Bronchial epithelial cell (primary cell): ENCODE measurements at places on chromosomes 1 and 21. TPM values are rescaled to one million over a fixed set of nuclear protein-coding genes. Genes with fewer than 3 reads are reported as not detected.
A peak's percentile ranks its signal among the peaks of the same experiment; 100 is the strongest.

DNA sequence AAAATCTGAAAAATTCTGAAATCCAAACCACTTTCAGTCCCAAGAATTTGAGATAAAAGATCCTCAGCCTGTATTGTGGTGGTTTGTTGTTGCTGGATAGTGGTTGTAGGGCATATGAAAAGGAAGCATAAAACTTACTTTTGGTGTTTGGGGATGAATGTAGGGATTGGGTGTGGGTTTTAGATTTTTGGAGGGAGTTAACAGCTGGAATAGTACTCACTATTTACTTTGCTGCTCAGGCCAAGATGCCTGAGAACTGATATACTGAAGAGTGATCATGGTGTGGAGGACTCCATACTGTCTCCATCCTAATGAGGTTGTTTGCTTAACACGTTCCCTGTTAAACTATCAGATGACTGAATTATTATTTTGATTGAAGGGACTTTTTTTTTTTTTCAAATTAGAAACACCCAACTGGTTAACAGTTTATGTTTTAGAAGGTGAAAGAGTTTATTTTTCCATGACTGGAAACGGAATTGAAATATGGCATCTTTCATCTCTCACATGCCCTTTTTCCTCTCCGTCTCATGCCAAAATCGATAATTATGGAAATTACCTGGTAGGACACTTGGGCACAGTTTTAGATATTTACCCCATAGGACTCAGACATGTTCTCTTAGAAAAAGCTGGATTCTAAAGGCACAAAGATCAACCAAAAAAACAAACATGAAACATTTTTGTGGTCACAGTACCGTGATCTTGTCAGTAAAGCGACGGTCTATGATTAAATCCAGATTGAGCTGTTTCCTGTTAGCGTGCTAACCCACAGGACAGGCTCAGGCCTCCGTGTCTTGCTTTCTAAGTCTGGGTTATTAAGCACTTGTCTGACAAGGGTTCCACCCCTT lies 37.3 kb downstream of the RGL1 start:
- DNase-seq: peak; percentile 62

Gene LCE2B
- not detected in 2 replicates for total RNA-seq

DNA sequence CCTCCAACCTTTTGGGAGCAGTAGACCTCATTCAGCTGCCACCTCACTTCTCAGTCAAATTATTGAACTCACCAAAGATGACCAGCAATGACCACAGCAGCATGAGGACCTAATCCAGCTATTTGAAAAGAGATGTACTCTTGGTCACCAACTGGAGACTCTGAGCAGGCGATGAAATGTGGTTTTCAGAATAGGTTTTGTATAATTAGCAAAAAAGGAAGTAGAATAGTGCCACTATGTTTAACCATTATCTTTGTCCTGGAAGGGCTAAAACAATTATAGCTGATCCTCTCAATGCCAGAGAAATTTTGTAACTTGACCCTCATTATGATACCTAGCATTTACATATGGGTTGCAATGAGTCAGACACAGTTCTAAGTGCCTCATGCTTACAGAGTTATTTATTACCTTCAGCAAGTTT lies at the start of gene FCRL2:
Gene FCRL2 (minus strand): TSS at position 162 of the 421 bp plus-strand sequence. CDS start 59 bp downstream, at position 103.
- DNase-seq: no peak

Gene CELA3B
- not detected in 2 replicates for total RNA-seq

DNA sequence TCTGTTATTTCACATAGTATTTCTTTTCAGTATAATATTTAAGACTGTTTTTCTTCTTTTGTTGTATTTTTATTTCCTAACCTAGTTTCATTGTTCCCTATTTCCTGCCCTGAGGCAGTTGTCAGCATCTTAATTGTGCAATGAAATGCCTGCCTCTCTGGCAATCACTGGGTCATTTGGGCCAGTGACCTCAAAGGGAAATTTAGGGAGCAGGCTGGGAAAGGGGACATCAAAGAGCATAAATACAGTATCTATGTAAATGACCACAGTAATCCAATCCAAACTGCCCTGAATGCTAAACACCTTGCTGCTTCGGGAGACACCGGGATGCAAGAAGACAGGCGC lies 147.8 kb downstream of the TLR5 start:
- DNase-seq: peak; percentile 48

GRCh38 chr1:23727362-23727811 lies 15.9 kb upstream of the ELOA start:
- DNase-seq: peak; percentile 50

DNA sequence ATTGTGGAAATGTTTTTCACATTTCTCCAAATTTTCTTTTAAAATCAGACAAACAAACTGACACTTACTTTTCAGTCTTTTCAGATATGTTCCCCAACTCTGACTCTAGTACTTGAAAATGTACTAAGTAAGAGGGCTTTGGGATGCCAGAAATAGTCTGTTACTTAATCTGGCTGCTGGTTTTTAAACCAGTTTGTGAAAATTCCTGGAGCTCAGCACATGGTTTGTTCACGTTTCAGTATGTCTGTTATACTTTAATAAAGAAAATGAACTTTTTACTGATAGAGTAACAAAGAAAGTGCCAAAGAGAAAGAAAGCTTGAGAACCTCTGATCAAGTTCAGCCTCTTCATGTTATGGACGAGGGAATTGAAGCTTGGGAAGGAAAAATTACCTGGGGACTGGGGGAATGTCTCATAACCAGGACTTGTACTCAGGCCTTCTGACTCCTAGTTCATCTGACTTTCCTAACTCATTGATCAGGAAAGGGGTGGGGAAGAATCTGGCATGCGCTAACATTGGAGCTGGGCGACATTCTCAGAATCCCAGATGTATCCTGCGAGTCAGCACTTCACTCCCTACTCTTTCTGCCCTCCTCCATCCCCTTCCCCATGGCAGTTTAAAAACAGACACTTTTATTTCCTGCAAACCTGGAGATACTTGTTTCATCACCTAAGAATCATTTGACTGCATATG lies 30.8 kb upstream of the DNAJC6 start:
- DNase-seq: no peak

Gene TMEM82
- total RNA-seq: not detected in 2 replicates

DNA sequence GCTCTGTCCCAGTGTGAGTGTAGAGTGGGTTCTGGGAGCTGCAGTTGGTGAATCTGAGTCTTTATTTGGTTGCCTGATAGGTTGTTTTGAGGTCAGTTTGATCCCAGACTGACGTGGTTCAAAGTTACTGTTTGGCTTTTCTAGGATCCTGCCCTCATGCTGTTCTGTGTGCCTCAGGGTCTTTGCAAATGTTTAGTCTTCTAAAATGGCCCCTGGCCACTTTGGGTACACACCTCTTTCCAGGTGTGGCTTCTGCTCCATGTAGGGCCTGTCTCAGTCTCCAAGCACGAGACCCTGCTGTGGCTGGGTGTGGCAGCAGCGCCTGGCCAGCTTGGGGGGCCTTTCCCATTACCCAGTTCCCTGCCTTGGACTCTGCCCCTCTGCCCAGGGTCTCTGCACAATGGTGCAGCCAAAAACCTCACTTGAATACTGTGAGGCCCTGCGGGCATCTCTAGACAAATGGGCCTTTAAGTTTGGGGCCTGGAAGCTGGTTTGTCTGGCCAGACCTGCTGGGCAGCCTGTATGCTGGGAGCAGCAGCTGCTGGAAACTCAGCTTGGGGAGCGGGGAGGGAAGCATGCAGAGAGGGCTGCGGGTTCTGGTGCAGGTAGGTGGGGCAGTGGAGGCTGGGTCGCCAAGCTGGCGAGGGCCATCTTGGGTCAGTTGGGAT lies 5.6 kb downstream of the PTPRF start:
- peak; percentile 55 for DNase-seq

DNA sequence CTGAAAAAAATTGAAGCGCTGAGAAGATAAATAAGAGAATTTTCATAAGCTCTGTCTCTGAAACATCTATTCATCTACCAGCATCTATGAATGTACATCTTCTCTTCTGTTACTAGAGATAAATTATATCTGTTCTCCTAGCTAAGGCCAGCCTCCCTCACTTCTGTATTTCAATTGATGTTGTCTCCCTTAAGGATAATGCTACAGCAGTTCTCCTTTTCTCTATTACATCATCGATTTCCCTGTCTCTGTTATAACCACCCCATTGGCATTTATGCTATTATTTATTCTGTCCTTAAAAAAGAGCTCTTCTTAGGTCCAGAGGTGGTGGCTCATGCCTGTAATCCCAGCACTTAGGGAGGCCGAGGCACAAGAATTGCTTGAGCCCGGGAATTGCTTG lies 42.9 kb upstream of the TMCO2 start:
- DNase-seq: no peak

DNA sequence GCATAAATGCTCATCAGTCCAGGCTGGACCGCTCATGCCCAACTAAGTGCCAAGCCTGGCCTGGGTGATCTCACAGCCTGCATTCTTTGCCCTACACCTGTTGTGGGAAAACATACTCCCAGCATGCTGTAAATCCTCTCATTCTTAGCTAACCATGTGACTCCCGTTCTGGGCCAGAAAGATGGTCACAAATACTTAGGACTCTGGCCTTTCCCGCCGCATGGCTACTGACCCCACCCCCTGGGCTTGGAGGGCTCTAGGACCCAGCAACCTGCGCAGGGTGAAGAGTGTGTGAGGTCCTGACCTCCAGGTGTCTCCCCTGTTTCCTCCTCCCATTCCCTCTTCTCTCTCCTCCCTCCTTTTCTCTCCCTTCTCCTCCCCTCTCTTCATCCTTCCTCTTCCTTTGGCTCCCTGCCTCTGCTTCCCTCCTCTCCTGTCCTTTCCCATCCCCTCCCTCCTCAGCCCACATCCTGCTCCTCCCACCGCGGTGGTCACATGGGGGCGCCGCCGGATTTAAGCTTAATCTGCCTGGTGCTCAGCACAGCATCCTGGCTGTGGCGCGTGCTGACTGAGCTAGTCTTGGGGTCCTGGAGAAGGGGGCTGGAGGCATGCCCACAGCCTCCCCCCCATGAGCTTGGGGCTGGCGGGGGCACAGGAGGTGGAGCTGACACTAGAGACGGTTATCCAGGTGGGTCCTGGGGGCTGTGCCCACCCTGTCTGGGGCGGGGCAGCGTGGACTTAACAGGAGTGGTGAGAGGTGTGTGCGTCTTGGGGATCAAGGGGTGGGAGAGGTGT lies at the start of gene CROCC:
Gene CROCC (plus strand): TSS at position 541 of the 795 bp plus-strand sequence. CDS start 88 bp downstream, at position 629.
- DNase-seq: peak; percentile 14

DNA sequence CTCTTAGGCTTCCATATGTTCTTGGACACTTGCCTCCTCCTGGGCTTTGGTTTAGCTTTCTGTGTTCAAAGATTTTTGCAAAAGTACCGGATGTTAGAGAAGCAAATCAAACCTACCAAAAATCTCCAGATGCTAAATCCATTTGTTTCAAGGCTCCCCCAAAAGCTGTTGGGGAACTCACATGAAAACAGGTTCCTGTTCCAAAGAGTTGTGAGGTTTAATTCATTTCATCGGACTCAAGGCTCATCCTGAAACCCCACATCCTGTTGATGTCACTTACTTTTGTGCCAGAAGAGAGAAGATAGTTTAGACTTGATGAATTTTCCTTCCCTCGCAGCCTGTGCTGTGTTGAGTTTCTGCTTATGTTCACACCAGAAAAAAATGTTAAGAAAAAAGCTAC lies 41.7 kb upstream of the RXRG start:
- DNase-seq: no peak

DNA sequence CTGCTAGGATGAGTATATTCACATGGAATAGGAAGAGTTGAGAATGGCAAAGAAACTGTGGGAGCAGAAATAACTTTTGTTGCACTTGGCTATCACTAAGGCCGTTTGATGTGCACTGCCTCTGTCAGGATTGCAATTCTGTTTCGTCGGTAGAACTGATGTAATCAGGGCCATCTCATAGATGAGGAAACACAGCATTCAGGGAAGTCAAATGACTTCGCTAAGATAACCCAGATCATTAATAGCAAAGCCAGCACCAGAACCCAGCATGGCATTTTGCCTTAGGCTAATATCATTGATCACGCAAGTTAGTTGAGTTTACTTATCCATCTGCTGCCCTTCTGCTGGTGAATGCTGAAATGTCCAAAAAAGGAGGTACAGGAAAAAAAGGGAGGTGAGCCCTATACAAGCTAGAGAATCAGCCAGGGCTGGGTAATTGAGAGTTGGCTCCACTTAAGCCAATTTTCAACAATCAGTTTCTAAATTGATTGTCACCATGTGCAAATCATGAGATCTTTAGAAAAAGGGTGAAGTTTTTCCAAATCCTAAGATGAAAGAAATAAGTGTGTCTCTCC lies 7.6 kb downstream of the RASSF5 start:
- DNase-seq: no peak

Gene HFM1
- total RNA-seq: not detected in 2 replicates

Gene PADI2
- total RNA-seq: 1.0 and 1.3 TPM in 2 replicates

DNA sequence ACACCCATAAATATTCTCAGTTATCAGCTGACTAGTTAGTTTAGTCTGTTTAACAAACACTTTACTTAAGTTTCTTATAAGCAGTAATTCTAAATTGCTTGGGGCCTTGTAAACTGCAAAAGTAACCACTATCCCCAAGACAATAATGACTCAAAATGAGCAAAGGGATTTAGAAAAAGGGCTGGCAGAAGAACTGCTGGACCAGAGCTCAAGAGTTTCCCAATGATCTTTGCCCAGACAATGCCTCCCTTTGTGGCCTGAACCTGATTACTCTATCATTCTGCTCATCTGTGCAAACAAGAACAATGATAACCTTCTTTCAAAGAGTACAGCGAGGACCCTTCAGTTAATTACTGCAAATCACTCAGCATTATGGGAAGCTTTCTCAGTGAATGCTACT lies 123.5 kb downstream of the TIAM1 start:
- peak; percentile 33 for DNase-seq

- DNase-seq: peak; percentile 95
These were observed 38.8 kb downstream of the RCAN1 start for GRCh38 chr21:34576041-34576511.

DNA sequence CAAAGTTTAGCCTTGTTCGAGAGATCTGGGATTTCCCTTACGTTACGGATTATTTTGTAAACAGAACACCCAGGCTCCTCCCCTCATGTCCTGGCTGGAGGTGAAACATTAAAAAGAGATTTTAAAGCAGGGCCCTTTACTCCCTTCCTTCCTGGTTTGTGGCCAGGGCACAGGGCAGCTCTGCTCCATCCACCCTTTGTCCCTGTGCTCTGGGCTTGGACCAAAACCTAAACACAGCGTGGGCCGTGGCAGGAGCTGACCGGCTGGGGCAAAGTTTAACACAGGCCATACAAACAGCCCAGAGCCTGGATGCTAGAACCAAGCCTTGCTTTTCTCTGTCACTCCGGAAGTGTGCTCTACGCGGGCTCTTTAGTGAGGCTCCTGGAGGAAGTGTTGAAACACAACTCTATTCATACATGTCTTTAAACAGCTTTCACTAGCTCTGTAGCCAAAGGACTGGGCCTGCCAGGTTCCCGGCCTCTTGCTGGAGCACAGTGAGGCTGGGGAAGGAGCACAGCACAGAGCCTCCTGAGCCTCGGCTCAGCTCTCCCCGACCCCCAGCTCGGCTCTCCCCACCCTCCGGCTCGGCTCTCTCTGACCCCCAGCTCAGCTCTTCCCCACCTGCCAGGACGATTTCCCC lies 84.7 kb downstream of the PDE9A start:
- no peak for DNase-seq
